T-cell (primary cell): ENCODE measurements at places on chromosomes 3 and 15. TPM values are rescaled to one million over a fixed set of nuclear protein-coding genes. Genes with fewer than 3 reads are reported as not detected.

DNA sequence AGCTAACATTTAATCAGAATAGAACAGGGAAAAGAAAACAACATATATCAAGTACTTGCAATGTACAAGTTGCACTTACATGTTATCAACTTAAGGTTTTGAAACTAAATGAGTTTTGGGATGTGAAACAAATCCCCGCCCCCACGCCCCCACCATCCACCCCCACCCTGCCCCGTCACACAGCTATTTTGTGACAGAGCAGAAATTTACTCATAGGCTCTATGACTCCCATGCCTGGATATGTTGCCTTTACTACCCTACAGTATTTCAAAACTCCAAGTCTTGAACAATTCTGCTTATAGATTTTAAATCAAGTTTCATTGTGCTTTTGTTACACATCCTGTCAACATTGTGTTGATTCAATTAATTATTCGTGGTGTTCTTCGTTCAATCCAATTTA is 18.1 kb upstream of the IL1RAP start:
- no peak for DNase-seq

DNA sequence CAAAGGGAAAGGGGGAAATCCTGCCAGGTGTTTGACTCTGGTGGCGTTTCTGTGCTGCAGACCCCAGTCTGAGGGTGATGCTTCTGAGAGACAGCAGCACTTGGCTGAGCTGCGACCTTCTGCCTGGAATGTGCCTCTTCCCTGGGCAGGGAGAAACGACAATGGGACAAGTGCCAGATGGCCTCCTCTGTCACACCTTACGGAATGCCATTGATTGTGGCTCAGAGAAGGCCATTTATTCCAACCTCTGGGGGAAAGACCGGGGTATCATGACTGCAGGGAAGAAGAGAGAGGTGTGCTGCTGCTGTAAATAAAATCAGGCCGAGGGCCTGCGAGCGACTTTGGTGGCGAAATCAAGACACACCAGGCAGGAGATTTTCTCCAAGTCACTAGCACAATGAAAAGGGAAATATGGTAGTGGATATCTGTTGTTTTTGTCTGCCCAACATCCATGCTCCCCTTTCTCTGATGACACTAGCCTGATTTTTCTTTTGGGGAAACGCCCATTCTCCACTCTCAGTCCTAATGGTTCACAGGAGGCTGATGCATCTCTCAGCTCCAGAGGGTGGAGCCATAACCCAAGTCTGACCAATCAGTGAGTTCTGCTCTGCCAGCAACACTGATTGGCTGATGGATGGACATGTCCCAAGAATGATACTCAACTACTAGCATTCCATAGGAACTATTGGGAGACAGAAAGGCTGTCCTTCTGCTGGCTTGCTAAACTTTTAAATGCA is 336.1 kb downstream of the FOXP1 start:
- DNase-seq = no peak

- DNase-seq = no peak
Observed at GRCh38 chr3:177683586-177683985, 486.3 kb upstream of the TBL1XR1 start.

DNA sequence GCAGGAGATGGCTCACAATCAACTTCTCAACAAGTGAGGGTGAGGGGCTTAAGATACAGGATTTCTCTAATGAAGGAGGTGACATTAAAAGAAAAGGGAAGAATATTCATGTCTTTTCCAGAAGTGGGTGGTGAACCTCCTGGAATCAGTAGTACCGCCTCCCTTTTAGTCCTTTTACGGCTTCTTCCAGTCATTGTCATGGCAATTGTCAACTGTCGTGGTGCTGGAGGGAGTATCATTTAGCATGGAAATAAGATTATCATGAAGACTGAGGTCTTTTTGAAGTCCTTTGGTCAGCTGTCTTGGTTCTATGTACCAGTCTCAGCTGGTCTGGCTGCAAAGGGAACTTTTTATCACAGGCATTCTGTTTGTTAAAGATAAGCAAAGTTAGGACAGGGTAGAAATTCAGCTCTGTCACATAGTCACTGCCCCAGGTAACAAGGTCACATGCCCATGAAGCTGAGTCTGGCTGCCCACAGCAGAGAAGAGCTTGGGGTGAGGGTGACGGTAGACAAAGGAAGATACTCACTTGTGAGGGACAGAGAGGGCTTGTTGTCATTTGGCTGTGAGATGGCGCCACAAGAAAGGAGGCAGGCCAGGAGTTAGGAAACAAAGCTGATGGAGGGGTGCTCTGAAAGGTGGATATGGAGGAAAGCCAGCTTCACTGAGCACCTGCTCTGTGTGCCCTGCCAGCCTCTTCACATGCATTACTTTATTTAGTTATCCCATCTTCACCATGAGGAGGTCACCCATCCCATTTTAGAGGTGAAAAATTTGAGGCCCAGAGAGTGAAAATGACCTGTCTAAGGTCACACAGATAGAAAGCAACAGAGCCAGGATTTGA is 228.2 kb upstream of the TRIM42 start:
- no peak for DNase-seq

DNA sequence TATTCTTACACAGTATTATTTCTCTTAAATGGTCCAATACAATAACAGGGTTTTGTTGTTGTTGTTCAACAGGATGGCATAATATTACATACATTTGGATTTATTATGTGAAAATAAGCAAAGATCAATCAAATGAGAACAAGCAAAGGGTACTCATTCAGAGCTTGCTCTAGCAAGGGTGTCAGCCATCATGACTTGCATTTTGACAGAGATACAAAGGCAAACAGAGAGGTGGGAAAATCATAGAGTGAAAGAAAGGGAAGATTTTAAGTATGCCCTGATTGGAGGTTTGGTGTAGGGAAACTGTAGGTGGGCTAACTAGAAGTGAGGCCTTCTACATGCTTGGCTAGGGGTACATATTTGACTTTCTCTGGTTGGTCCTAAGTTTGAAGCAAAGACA is 109.1 kb upstream of the BCHE start:
- DNase-seq = no peak

GRCh38 chr3:173501931-173502489 is 104.5 kb downstream of the NLGN1 start:
- no peak for DNase-seq

DNA sequence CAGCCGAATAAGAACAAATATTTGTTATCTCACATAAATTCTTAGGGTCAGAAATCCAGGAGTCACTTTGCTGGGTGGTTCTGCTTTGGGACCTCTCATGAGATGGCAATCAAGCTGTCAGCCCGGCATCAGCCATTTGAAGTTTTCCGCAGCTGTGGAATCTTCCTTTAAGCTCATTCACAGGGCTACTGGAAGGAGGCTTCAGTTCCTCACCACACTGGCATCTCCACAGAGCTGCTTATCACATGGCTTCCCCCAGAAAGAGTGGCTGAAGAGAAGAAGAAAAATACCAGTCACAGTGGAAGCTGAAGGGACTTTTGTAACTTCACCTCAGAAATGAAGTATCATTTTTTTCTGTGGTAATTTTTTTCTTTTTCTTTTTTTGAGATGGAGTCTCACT is 267.7 kb downstream of the CHL1 start:
- DNase-seq = no peak

- DNase-seq = no peak
Observed at GRCh38 chr3:50230794-50231125, 5.2 kb upstream of the GNAI2 start.

DNA sequence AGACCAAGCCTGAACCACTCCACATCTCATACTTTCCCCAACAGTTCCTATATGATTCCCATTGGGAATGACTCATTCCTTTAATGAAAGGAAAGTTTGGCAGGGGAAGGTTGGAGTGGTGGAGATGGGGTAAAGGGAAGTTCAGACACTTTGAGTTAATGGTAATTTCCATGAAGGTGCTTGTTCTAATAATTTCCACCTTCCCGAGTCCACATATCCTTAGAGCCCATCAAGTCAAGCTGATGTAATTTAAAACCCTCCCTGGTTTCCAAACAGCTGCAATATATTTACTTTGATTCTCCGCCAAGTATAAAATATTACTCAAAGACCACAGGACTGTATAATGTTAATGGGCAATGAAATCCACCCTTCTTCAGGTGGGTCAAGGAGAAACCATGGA is 95.0 kb upstream of the GALNT15 start:
- DNase-seq = no peak

GRCh38 chr15:70788114-70789049 is 25.0 kb upstream of the UACA start:
- no peak for DNase-seq

- no peak for DNase-seq
Observed at GRCh38 chr3:72082186-72082715, 297.3 kb upstream of the PROK2 start.

VILL gene
- total RNA-seq = 44.1 TPM
